ENCODE measurements at places on chromosomes 6 and 20. TPM values are rescaled to one million over a fixed set of nuclear protein-coding genes. Genes with fewer than 3 reads are reported as not detected.

C20orf144 gene
- 0.08 TPM for total RNA-seq

GCLC gene
- total RNA-seq: 103 TPM

SLC35B2 gene
- total RNA-seq: 63.5 TPM

SLC13A3 gene
- total RNA-seq: not detected

CENPW gene
- total RNA-seq: 28.8 TPM

VNN1 gene
- 0.15 TPM for total RNA-seq

AVP gene
- not detected for total RNA-seq

IL17F gene
- not detected for total RNA-seq

PRPH2 gene
- not detected for total RNA-seq

SLC17A2 gene
- not detected for total RNA-seq

SLC35D3 gene
- 0.05 TPM for total RNA-seq

MAP7 gene
- 22.9 TPM for total RNA-seq

KIAA1755 gene
- 0.21 TPM for total RNA-seq

ELOVL2 gene
- 6.9 TPM for total RNA-seq

All from A549 treated with Hydrocortisone at 1 μM for 4 hours (cell line).